NAMALWA (cell line): ENCODE measurements at places on chromosomes 7 and 10.

- no peak for DNase-seq
Measured at GRCh38 chr10:70561070-70561469, 41.5 kb downstream of the PRF1 start.

GRCh38 chr10:101597091-101597900 is 9.2 kb downstream of the DPCD start:
- no peak for DNase-seq

- DNase-seq: no peak
Measured at GRCh38 chr10:27145937-27146336, 8.2 kb downstream of the YME1L1 start.

DNA sequence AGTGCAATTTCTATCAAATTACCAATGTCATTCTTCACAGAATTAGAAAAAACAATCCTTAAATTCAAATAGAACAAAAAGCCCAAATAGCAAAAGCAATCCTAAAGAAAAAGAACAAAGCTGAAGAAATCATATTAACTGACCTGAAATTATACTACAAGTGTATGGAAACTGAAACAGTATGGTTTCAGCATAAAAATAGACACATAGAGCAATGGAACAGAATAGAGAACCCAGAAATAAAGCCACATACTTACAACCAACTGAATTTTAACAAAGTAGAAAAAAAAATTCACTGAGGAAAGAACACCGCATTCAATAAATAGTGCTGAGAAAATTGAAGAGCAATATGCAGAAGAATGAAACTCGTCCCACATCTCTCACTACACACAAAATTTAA is 142.0 kb upstream of the CHRM2 start:
- DNase-seq: no peak

- no peak for DNase-seq
Measured at GRCh38 chr10:132790934-132791829, 5.2 kb upstream of the NKX6-2 start.

- no peak for DNase-seq
Measured at GRCh38 chr10:43230909-43231522, 35.8 kb downstream of the RASGEF1A start.

DNA sequence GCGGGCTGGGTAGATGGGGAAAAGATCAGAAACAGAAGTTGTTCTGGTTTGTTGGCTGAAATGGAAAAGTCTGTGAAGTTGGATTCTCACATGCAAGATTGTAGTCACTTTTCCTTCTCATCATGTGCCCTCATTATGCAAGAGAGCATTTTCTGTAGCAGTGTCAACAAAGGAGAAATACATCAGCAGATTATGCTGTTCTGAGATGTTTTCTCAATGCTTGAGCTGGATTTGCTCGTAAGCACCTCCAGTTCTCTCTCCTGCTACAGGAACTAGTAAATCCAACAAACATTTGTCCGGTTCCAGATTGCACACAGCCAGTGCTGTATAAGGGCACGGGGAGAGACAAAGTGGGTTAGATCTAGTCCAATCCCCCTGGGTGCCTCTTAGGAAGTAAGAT is 90.0 kb downstream of the GATA3 start:
- DNase-seq: no peak

DNA sequence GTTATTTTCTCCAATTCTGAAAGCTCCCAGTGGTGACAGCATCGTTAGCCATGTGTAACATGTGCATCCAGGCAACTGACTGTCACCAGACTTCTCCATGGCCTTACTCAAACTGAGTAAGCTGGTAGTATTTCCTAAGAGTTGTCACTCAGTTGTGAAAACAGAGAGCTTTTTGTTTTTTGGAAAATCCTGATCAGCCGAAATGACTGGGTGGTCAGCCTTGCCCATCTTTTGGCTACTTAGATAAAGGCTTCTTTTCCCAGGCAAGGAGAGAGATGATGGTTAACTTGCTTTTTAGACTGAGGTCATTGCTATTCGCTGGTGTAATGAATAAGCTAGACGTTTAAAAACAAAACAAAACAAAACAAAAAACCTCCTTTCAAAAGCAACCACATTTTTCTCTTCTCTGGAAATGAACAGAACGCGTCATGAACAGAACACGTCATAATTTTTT is 159.5 kb upstream of the KLF14 start:
- no peak for DNase-seq

GRCh38 chr7:81846398-81846797 is 76.6 kb upstream of the HGF start:
- DNase-seq: peak; percentile 89

DNA sequence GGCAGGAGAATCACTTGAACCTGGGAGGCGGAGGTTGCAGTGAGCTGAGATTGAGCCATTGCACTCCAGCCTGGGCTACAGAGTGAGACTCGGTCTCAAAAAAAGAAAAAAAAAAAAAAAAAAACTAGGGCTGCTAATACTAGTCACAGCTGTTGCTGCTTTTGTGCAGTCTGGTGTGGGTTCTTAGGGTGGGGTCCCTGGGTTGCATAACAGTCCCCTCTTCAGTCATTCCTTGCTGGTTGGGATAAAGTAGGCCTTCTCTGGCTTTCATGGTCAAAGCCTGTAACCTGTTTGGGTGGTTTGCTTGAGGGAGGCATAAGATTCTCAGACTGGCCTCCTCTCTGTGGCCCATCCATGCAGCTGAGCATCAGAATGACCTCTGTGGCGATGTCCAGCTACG is 14.1 kb downstream of the SSMEM1 start:
- no peak for DNase-seq
